ENCODE measurements at places on chromosomes 5 and 9.

GRCh38 chr9:108156270-108156998 lies 666.9 kb upstream of the KLF4 start:
- no peak for DNase-seq

DNA sequence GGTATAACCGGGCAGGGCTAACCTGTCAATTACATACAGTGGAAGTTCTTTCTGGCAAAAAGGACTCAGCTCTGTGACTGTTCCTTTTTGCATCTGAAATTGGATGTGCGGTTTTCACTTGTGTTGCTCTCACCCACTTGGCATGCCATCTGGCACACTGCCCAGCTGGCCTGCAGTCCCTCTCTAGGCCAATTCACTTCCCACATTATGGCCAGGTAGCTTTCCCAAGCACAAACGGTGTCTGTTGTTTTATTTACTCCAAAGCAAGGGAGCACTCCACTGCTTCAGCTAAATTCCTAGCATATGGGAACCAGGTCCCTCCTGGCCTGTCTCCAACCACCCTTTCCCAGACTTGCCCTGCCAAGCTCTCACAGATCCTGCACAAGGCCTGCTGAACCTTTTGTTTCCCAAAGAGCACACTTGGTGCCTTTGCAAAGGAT lies 132.5 kb downstream of the SEMA6A start:
- peak; percentile 20 for DNase-seq

DNA sequence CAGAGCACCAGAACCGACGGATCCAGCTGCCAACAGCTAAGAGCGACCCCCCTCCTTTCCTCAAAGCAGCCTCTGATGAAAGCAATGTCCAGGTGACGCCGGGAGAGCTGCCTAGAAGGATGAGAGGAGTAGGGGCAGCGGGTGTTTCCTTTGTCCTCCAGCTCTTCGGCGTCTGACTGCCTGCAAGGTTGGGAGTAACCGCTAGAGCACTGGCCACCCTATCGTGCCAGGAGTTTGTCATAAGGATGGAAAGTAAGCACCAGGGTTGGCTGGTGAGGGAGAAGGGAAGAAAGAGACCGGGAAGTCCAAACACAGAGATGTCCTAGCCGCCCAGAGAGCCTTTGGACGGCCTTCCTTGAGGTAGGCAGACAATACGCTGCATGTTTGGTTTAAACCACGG lies 10.8 kb downstream of the MRPL36 start:
- no peak for DNase-seq

GRCh38 chr9:136251264-136252115 lies 5.9 kb upstream of the QSOX2 start:
- DNase-seq = no peak

GRCh38 chr5:78661691-78662090 lies 13.1 kb upstream of the LHFPL2 start:
- no peak for DNase-seq

GRCh38 chr9:70529377-70529776 lies 114.9 kb upstream of the KLF9 start:
- DNase-seq = no peak

- DNase-seq = no peak
Measured at GRCh38 chr5:960551-960950, 48.1 kb upstream of the NKD2 start.

DNA sequence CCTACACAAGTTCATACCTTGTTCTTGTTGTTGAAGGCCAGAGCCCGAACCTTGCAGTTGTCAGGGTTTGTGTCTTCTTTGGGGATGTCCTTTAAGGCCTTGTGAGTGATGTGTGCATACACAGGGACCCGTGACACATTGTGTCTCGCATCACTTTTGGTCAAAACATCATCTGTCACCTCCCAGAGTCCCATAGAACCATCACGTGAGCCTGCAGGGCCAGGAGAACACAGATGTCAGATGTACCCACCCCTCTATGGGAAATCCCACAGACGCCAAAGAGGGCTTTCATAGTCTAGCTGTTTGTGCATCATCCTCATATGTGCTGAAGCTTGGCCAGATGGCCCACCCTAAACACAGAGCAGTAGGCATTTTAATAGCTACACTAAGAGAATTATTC lies 28.2 kb downstream of the DCAF12 start:
- no peak for DNase-seq

- DNase-seq = peak; percentile 83
Measured at GRCh38 chr5:173331956-173332479, 3.8 kb upstream of the STC2 start.

DNA sequence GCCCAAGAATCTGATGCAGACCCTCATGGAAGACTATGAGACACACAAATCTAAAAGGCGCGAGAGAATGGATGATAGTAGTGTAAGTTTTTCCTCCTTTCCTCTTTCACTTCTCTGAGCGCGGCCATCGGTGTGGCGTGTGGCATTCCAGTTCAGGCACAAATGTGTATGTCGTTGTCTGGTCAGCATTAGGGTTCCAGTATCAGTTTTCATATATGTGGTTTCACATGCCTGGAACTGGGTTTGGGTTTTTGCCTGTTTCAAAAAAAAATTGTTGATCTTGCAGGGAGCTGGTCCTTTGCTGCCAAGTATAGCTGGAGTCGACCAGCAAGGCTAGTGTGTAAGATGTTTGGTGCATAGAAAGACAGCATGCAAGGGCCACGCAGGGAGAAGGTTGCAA lies 51.5 kb downstream of the C9orf152 start:
- no peak for DNase-seq

DNA sequence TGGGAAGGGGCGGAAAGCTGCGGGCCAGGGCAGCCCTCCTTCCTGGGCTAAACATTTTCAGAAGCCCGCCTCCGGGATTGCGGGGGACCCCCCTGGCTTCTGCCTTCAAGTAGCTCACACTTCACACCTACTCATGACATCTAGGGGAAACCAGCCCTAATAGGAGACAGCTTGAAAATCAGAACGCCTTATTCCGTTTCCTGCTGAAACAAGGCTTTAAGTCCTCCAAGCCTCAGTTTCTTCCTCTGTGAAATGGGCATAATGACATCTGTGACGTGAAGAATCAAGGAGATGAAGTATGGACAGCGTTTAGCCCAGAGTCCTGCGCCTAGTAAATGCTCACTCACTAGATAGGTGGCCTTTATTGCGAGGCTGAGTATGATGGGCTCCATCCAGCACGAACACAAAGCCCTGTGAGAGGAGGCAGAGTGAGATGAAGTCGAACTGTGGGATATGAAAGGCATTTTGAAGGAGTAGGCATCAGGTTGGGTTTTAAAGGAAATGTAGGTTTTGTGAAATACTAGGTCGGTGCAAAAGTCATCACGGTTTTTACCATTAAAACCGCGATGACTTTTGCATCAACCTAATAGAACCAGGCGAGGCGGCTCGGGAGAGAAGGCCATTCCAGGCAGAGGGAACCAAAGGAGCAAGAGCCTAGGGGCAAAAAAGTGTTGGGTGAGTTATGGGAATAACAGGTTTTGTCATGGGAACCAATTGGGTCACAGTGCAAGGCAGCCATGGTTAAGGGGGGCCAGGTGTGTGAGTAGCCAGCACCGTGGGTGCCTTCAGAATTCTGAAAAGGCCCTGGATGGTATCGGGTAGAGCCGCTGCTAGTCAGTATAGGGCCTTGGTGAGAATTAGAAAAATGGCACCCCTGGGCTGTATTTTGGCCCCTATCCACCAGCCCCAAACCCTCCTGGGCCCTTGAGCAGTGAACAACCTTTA lies 1.0 kb upstream of the TSC1 start:
- DNase-seq = no peak

GRCh38 chr9:105967797-105968196 lies 273.5 kb downstream of the TMEM38B start:
- no peak for DNase-seq

- no peak for DNase-seq
Measured at GRCh38 chr9:69762527-69762926, 2.7 kb upstream of the PTAR1 start.

DNA sequence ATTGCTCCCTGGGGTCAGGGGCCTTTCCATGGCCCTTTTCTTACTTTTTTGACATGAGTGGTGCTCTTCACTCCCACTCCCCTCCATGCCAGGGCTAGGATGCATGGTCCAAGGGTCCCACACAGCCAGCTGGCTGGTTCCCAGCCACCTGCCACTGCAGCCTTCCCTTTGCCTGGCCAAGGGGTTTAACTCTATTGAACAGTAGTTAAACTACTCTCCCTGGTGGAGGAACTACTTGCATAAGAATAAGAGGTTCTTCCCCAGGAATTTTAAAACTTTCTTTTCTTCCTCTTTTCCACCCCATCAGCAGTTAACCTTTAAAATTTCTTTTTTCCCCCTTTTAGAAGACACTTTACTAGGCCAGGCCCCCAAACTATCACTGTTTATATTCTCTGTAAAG lies 1532.8 kb upstream of the ACO1 start:
- DNase-seq = no peak

GRCh38 chr5:6446626-6447309 lies 1.9 kb upstream of the UBE2QL1 start:
- no peak for DNase-seq

- DNase-seq = no peak
Measured at GRCh38 chr5:125109816-125110215, 363.4 kb upstream of the ZNF608 start.

- DNase-seq = no peak
Measured at GRCh38 chr5:2653991-2654390, 97.5 kb downstream of the IRX2 start.

DNA sequence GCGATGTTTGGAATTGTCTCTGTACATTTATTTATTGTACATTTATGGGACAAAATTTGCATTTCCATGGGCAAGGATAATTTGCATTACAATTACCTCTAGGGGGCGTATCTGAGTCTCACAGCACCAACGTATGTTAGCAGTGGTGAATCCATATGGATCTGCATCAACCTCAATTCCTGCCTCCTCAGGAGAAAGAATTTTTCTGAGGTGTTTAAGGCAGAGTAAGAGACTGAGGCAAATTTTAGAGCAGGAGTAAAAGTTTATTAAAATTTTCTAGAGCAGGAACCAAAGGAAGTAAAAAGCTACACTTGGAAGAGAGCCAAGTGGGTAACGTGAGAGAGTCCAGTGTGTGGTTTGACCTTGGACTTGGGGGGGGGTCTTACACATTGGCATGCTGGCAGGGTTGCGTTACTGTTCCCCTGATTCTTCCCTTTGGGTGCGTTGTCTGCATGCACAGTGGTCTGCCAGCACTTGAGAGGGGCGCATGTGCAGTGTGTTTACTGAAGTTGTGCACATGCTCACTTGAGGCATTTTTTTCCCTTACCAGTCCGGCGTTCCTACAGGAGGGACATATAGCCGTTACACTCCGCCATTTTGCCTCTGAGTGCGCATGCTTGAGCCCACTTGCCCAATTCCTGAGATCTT lies 21.0 kb upstream of the RAB14 start:
- DNase-seq = no peak

- peak; percentile 83 for DNase-seq
Measured at GRCh38 chr9:6576987-6577386, 68.5 kb downstream of the GLDC start.

- DNase-seq = no peak
Measured at GRCh38 chr5:118705959-118706667, 282.2 kb downstream of the DTWD2 start.

DNA sequence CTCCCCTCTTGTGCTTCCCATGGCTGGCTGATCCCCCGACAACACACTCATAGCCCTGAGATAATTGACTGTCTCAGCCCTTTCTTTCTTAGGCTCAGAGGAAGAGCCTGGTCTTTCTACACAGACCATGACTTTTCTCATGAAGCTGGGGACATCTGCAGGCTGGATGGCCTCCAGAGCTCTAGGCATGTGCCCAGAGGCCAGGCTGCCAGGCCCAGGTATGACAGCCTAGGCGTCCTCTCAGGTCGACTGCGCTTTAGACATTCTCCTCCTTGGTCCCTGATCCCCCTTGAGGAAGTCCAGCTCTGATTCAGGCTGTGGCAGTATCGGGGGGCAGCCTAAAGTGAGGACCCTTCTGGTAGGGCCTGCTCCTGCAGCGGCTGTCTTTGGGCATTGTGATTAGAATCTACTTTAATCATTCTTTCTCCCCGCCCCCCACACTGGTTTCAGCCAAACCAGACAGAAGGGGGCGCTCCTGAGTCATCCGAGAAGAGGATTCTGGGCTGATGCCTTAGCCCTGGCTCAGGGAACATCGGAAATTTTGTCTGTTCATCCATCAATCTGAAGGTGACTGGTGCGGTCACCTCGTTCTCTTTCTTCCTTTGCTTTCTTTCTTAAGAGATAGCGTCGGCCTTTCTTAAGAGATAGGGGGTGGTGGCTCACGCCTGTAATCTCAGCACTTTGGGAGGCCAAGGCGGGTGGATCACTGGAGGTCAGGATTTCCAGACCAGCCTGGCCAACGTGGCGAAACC lies 66.5 kb upstream of the HSPA9 start:
- peak; percentile 91 for DNase-seq

- no peak for DNase-seq
Measured at GRCh38 chr9:29609282-29609681, 2036.0 kb upstream of the C9orf72 start.

DNA sequence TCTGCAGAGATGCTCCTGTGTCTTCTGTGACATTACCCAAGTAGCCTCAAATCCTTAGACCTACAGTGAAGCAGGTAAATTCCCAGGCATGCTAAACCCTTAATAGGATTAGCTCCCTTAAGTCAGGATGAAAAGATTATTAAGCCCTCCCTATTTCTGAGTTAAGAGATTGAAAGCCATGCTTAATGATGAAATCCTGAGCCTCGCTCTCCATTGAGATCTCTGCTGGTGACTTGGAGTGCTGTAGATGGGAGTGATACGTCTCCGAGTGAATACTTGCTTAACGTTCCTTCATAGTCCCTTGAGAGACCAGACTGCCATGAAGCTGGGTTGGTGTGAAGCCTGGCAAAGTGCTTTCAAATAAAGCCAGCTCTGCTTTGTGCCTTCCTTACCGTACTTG lies 34.2 kb downstream of the AOPEP start:
- no peak for DNase-seq

DNA sequence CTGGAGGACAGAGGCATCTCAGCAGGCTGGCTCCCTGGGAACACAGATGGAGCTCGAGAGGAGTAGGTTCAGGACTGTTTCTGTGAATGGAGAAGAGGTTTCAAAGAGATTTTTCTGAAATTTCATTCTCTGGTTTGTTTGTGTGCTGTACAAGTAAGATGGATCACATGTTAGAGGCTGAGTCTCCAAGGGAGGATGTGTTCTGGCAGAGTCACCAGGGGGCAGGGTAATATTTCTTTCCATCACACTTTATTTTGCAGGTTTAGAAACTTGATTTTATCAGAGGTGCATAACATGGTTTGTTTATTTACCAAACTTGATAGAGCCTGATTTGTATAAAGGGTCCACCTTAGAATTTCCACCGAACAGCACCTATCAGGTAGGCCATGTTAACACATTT lies 69.2 kb upstream of the ARL15 start:
- DNase-seq = no peak

Measured in head of caudate nucleus (tissue), 42 donors.